ENCODE measurements at places on chromosomes 2 and 18.

- no peak for DNase-seq
Observed at GRCh38 chr18:46448347-46448746, 208.7 kb downstream of the LOXHD1 start.

GRCh38 chr2:29114946-29115609 lies at the start of gene CLIP4:
CLIP4 (plus strand) TSS chr2:29115415; CDS start chr2:29121389, 5,974 bp downstream.
- DNase-seq: peak; percentile 74

- no peak for DNase-seq
Observed at GRCh38 chr2:20542746-20543468, 96.0 kb downstream of the RHOB start.

DNA sequence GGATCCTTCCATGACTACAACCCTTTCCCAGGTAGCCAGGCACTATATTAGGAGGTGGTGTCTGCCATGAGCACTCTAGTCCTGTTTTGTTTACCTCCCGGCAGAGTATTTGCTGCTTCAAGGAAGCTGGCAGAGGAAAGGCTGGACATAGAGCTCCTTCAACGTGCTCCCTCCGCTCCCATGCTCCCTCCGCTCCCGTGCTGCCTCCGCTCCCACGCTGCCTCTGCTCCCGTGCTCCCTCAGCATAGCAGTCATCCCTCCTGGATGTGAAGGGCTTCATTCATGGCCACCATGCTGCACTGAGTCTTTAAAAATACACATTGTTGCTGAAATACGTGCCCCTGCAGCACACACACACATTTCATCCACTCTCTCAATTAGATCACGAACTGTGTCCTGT lies 181.9 kb upstream of the MYT1L start:
- no peak for DNase-seq

DNA sequence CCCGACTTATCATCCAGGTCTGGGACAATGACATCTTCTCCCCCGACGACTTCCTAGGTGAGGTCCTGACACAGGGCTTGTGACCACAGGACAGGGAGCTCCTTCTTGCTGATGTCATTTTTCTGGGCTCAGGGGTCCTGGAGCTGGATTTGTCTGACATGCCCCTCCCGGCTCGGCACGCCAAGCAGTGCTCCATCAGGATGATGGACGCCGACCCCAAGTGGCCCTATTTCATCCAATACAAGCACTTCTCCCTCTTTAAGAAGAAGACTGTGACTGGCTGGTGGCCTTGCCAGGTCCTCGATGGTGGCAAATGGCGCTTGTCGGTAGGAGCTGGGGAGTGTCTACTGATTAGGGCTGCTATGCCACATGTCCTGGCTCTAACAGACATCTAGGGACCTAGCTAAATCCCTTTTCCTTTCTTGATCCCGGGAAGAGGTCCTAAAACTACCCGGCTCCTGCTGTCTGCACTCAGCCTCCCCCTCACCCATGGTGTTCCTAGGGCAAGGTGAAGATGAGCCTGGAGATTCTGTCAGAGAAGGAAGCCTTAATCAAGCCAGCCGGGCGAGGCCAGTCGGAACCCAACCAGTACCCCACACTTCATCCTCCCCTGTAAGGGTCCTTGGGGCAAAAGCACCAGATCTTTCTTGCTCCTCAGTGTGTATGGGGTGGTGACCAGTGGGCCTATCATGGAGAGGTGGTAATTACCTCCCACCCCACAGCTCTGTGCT lies 36.7 kb downstream of the LMAN2L start:
- no peak for DNase-seq
